ENCODE measurements at places on chromosomes 2 and 18.

DNA sequence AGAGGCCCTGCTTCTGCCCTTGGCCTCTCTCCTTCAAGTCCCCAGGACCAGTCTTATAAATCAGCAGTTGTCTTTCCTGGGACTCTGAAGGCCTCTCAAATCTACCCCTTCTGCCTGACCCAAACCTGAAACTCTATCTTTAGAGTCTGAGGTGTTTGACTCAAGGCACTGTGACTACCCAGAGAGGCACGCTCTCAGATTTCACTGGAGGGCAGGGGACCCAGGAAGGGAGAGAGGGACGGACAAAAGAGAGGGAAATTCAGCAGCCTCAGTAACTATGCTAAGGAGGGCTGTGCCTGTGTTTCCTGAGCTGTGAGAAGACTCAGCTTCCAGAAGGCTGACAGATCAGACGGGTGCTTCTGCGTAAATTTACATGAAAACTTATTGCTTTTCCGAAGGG lies 217.8 kb downstream of the HAUS1 start:
- no peak for DNase-seq

- no peak for DNase-seq
These were observed 22.6 kb upstream of the TMEM247 start for GRCh38 chr2:46456789-46457188.

DNA sequence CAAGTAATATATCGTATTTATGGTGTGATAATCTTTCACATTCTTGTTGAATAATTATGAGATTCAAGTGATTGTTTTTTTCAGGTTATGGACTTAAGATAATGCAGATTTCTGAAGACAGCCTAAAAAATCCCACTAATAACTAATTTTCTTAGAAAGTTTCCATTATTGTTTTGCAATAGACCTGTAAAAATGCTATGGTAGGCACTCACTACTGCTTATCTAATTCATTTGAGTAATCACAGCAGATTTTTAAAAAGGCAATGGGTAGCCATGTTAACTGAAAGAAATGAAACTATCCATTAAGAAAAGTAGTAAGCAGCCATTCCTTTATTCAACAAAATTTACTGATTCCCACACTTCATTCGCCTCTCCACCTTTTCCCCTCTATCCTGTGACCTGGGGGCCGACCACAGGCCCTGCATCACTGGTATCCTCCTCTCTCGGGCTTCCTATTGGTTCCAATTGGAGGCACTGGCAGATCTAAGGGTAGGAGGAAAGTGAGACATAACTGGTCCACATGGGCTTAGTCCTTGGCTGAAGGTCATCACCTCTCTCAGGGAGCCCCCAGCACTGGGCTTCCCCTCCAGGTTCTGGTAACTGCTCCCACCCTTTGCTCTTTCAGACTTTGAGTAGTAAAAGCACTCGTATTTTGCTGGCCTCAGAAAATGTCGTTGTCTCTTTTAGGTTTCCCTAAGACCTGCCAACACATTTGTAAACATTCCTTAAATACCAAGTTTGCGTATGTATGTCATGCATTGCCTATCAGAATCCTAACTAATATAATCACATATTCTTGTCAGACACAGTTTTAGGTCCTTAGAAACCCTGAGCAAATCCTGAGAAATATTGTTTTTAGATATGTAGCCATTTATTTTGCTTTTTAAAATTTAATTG lies 18.5 kb downstream of the RBMS1 start:
- no peak for DNase-seq

DNA sequence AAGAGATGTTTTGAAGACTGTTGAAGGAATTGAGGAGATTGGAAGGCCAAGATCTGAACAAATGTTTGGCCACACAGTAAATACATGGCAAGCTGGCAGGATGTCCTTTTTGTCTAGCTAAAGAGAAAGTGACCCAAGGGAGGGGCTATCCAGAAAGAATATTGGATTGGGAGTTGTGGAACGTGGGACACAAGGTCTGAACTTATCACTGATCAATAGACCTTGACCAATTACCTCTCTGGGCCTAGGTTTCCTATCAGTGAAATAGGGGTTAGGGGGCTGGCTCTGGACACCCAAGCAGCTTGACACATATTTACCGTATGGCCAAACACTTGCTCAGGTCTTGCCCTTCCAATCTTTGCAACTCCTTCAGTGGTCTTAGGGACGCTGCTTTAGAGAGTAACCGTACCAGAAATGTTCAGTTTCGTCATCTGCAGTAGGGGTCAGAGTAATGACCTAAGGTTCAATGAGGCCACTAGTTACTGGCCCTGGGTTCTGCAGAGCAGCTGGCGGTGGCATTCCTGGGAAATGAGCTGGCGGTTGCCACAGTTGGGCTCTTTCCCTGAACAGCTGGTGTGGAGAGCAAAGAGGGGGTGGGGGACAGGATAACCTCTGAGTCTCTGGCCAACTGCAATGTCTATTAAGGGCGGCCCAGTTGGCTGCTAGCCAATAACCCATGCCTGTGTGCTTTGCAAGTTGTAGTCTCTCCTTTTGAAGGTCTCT lies 70.1 kb upstream of the STPG4 start:
- DNase-seq: no peak

DNA sequence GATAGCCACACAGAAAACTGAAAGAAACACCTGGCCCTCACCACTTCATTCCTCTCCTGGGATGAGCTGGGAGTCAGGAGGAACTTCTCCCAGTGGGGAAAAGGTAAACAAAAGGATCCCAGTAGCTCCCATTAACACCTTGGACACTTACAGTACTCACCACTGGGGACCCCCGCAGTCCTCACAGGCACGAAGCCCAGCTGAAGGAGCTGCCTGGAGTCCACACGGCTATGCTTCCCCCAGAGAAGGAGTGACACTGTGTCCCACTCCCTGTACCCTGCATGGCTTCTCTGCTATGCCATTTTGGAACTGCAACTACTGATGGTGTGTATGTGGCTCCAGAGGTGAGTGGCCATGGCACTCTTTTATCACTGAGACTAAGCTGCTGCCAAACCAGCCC lies 1565.1 kb downstream of the LRP1B start:
- no peak for DNase-seq

- no peak for DNase-seq
These were observed 103.3 kb downstream of the CTAGE1 start for GRCh38 chr18:22314420-22314819.

- DNase-seq: no peak
These were observed 739.1 kb upstream of the ZEB2 start for GRCh38 chr2:145258903-145259579.

DNA sequence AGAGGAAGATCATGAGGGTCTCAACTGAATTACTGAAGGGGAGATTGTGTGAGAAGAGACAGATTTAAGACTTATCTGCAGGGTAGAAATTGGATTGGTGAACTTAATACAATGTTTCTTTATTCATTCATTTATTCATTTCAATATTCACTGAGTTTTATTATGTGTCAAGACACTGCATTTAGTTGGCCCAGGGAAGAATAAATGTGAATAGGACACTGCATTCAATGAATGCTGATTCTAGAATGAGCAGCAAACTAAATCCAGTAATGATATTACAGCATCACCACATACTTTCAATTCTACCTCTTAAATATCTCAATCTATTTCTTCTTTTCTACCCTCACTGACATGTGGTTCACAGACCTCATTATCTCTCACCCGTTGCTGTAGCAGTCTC lies 149.0 kb upstream of the TACR1 start:
- no peak for DNase-seq

DNA sequence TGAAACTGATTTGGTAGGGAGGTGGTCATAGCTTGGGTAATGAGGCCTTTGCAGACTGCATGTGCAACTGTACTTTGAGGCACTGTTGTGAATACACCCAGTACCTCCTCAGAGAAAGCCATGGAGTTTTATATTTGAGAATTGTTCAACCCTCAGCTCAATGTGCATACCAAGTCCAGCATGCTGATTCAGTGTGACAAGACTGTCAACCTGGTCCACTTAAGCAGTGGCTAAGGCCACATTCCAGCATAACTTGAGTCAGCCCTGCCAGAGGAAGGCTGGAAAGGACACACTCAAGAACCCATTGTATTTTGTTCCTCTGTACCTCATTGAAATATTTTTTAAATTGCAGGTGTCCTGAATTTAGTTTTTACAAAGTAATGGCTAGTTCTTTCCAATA lies 121.8 kb upstream of the HNMT start:
- DNase-seq: no peak

GRCh38 chr2:225650041-225650440 lies 250.5 kb downstream of the NYAP2 start:
- no peak for DNase-seq

DNA sequence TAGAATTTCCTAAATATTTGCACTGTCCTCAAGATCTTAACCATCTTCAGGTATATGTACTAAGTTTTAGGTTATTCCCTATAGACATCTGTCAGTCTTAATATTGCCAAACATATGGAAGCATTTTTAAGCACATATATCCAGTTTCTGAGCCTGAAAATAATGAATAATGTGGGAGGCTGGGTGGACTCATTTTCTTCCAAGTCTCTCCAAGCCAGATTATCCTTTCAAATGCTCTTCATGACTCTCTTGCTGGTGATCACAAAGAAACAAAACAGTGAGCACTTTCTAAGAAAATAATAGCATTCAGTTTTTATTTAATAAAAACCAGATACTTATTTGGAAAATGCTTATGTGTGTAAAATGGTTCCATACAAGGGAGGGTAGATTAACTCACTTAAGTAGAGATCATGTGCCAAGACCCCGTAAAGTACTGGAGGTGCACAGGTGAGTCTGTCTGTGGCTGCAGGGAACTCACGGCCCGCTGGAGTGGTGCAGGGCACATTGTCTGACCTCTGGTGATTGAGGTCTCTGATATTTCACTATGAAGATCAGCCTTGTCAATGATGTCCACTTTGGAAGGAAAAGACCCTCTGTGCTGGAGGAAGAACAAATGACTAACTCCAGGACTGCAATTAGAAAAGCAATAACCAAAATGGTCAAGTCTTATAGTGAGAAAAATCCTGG lies 161.6 kb downstream of the TMEM18 start:
- no peak for DNase-seq

GRCh38 chr18:66562279-66562678 lies 41.6 kb downstream of the CDH19 start:
- no peak for DNase-seq

DNA sequence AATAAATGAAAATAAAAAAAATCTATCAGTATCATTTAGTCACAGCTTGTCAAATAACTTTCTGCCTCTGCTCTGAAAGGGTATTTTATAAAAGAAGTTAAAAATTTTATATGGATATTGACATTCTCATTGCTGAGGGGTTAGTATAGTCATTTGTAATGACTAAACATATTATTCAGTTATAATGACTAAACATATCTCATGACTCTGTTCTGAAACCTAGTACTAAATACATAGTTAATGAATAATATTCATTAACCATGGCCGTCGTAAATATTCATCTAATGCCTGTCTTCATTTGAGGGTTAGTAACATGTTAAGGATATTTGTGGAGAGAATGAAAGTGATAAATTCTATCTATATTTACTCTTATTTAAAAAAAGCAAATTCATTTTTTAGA lies 69.1 kb upstream of the MAP4K3 start:
- no peak for DNase-seq

- DNase-seq: no peak
These were observed 51.0 kb downstream of the FAM168B start for GRCh38 chr2:131042148-131042775.

GRCh38 chr18:36167692-36168218 lies 19.5 kb upstream of the MOCOS start:
- no peak for DNase-seq

- no peak for DNase-seq
These were observed 66.4 kb upstream of the CCBE1 start for GRCh38 chr18:59763541-59764136.

DNA sequence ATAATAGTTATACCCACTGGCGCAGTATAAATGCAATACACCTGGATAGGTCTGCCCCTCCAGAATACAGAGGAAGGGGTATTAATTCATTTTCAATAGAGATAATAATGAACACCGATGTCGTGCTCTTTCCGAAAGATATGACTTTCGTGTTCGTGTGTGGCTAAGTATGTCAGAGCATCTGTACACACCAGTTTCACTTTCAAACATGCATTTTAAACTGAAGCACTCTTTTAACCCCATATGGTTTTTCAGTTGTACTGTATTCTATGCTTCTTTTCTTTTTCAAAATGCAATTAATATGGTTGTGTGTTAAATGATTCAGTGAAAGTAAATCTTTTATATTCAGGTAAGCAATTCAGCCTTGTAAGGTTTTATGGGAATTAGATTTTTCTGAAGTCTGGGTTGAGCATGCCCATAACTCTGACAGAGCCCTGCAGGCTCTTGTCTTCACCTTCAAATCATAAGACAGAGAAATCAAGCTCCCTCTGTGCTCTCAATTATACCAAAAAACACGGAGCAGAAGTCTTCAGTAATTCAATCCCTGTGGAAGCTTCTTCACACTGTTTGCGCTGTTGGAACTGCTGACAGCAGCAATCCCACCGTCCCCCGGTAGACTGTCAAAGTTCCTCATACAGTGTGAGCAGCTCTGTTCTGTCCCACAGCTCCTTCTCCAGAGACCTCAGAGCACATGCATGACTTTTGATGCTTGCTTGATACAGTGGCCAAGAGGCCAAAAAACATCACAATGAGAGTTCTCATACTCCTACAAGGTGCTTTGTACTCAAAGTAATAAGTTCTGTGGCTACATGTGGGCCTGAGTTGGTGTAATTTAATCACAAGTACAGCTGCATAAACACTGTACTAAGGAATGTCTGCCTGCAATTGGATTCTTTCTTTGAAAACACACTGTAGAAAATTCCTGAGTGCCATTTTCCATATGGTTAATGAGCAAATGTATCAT lies 186.8 kb downstream of the ZNF521 start:
- DNase-seq: no peak

- DNase-seq: no peak
These were observed 334.0 kb upstream of the GCFC2 start for GRCh38 chr2:76044701-76045100.

GRCh38 chr2:237511433-237511832 lies 24.4 kb downstream of the MLPH start:
- DNase-seq: no peak

DNA sequence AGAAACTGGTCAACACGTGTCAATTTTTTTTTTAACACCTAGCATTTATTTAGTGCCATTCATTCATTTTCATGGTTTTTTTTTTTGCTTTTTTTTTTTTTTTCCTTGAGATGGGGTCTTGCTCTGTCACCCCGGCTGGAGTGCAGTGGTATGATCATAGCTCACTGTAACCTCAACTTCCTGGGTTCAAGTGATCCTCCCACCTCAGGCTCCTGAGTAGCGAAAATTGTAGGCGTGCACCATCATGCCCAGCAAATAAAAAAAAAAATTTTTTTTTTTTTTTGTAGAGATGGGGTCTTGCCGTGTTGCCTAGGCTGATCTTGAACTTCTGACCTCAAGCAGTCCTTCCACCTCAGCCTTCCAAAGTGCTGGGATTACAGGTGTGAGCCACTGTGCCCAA lies 21.1 kb downstream of the USP14 start:
- no peak for DNase-seq

GRCh38 chr2:119489232-119489952 lies 34.9 kb downstream of the SCTR start:
- no peak for DNase-seq

DNA sequence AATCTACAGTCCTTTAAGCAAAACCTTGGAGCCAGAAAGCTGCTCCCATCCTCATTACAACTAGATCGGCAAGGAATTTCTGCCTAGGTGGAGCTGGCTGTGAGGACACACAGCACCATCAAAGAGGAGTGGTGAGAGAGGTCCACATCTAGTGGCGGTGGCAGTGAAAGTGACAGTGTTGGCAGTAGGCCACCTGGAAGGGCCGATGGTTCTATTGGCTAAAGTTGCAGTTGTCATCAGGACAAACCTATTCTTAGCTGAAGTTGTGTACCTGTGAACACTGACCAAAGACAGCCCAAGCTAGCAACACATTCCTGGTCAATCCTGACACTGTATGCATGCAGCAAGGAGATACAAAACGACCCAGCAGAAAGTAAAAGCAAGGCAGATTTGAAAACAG lies 218.1 kb upstream of the CHAC2 start:
- no peak for DNase-seq

- no peak for DNase-seq
These were observed 21.9 kb upstream of the SEMA4C start for GRCh38 chr2:96891591-96892333.

All from stimulated activated CD4-positive, alpha-beta T cell treated with anti-CD3 and anti-CD28 coated beads, Interleukin-1b, Interleukin-23, amount 100 ng/mL, for 1 hour (primary cell).